ENCODE measurements at places on chromosomes 1 and 21. TPM values are rescaled to one million over a fixed set of nuclear protein-coding genes. Genes with fewer than 3 reads are reported as not detected.

DNA sequence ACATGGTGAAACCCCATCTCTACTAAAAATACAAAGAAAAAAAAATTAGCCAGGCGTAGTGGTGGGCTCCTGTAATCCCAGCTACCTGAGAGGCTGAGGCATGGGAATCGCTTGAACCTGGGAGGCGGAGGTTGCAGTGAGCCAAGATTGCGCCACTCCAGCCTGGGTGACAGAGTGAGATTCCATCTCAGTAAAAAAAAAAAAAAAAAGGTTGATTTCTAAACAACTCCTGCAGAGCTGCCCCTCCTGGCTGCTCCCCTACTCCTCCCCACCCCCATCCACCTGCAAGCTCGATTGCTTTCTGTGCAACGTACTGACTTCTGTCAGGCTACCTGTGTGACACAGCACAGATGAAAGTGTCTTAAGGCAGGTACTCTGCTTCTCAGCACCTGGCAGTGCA, 13.3 kb downstream of the ETV3L start:
- no peak for DNase-seq

- no peak for DNase-seq
Observed at GRCh38 chr1:152699746-152700145, 1.6 kb downstream of the LCE2A start.

USP33 gene
- 77.8 TPM for total RNA-seq

DNA sequence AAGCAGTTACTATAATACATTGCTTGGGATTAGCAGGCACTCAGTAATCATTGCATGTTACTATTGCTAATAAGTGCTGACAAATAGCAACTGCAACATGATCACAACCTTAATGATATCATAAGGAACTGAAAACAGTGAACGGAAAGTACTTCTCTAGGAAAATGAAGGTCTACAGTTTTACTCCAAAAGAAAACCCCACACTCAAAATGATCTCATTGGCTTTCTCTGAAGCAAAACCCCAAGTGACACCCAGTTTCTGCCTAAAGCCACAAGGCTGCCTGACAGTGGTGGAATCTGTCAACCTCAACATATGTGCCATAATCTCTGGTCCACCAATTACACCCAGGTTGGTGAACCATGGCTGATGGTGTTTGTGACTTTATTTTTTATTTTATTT, 137.6 kb downstream of the PTGER3 start:
- DNase-seq: no peak

DNA sequence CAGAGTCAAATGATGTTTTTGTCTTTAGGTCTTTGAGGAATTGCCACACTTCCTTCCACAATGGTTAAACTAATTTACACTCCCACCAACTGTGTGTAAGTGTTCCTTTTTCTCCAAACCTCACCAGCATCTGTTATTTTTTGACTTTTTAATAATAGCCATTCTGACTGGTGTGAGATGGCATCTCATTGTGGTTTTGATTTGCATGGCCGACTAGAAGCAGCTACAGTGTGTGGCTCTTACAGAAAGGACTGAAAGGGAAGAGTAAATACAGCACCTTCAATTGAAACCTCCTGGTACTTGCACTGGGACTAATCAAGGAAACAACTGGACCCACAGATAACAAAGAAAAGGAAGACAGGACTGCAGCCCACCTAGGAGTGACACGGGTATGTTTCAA, 668.0 kb upstream of the RGS18 start:
- no peak for DNase-seq

GRCh38 chr1:246483569-246483933, 23.5 kb downstream of the SMYD3 start:
- no peak for DNase-seq

IVL gene
- total RNA-seq: not detected

- DNase-seq: no peak
Observed at GRCh38 chr1:31127266-31127665, 61.7 kb upstream of the PUM1 start.

CFHR4 gene
- not detected for total RNA-seq

COL6A1 gene
- 12.6 TPM for total RNA-seq

OVAAL gene
- not detected for total RNA-seq
